H4 (cell line): ENCODE measurements at places on chromosomes 13 and 19.

- DNase-seq: peak; percentile 99
Measured at GRCh38 chr19:46850228-46851203, at the start of gene AP2S1. AP2S1 (minus strand) TSS chr19:46850846; CDS start chr19:46850766, 80 bp downstream.

GRCh38 chr13:25864116-25864515, 187.7 kb downstream of the SHISA2 start:
- DNase-seq: no peak

GRCh38 chr19:47755762-47756626, 10.6 kb downstream of the NOP53 start:
- DNase-seq: no peak

DNA sequence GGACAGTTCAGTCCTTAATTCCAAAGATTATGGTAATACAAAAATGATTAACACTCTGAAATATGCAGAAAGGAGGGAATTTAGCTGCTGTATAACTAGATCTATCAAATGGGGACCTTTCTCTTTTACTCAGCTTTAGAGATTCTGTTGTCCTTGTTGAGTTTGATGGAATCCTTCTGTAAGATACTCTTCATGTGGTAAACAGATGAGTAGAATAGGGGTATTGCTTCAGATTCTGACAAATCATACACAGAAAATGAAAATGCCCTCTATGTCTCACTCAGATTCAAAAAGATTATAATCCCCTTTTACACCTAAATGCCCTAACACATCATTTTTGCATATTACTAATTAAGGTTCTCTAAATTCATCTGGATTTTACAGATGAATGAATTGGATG, 50.7 kb downstream of the ARHGAP35 start:
- no peak for DNase-seq

GRCh38 chr13:98069985-98070384, 72.9 kb upstream of the FARP1 start:
- no peak for DNase-seq

GRCh38 chr13:104422668-104423067, 1356.5 kb upstream of the SLC10A2 start:
- DNase-seq: no peak

GRCh38 chr19:49968279-49968922, 7.4 kb upstream of the SIGLEC11 start:
- no peak for DNase-seq

GRCh38 chr13:92805766-92806165, 420.8 kb upstream of the GPC6 start:
- no peak for DNase-seq

GRCh38 chr19:45878043-45878794, 7.7 kb downstream of the IRF2BP1 start:
- DNase-seq: no peak

DNA sequence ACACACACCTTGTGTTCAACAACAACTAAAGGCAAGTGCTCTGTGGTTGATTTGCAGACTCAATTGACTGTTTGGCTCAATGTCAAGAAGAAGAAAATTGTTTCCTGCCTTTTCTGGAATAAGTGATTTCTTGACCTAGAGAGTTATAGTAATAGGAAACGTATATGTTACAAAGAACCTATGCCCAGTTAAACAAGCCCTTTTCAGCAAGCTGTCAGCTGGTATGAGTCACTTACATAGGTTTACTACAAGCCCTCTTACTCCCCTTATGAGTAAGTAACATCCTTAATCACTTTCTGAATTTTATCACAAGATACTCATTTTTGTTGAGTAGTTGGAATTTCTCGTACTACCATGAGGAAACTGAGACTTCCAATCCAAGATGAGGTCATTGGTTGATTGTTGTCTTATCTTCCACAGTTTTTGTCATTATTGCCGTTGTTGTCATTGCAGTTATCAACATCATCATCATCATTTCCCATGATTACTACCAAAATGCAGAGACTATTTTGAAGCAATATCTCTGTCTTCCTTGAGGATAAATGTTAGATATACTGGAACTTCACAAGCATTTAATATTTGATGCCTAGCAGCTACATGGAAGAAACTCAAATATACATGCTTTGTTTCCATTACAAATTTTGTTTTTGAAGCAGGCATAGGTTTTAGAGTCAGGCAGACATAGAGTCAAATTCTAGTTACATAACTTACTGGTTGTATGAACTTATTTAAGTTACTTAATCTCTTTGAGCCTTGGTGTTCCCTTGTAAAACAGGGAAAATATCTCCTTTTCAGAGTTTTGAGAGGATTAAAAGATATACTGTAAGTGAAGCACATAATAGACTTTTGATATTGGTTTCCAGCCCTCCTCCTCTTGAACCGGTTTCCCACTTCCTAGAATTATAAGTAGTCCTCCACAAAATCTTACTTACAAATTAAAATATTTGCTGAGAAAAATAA, 106.0 kb downstream of the RAP2A start:
- DNase-seq: no peak

GRCh38 chr19:46654621-46655152, 6.3 kb downstream of the DACT3 start:
- DNase-seq: no peak

GRCh38 chr13:40613192-40613818, 53.1 kb downstream of the FOXO1 start:
- no peak for DNase-seq

DNA sequence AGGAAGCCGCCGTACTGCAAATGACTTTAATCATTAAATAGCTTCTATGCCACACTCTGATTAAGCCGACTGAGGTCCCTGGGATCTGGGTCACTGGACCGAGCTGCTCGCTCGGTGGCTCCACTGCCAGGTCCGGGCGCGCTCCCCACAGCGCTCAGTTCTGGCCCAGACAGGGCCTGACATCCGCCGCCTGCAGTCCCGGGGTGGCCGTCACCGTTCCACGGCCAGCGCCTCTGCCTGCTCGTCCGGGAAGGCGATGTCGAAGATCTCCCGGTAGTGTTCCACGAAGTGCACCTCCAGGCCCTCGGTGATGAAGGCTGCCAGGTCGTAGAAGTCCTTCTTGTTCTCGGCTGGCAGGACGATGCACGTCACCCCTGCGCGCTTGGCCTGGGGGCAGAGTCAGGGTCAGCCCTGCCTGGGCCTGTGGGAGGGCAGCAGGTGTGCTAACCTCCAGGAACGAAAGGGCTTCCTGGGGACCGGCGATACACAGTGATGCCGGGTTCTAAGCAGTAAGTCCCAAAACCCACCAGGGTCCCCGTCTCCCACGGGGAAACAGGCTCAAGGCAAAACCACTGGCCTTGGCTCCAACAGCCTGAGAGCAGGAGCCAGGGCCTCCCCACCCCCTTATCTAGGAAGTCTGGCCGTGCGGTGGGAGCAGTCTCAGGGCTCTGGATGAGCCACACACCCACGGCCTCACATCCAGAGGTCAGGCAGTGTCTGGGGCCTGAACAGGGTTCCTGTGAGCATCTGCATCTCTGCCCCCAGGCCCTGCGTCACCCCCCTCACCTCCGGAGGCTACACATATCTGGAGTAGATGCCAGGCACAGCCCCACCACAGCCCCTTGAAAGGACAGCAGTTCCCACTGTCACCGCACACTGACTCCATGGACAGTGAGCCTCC, 2.0 kb downstream of the RPL36 start:
- no peak for DNase-seq

DNA sequence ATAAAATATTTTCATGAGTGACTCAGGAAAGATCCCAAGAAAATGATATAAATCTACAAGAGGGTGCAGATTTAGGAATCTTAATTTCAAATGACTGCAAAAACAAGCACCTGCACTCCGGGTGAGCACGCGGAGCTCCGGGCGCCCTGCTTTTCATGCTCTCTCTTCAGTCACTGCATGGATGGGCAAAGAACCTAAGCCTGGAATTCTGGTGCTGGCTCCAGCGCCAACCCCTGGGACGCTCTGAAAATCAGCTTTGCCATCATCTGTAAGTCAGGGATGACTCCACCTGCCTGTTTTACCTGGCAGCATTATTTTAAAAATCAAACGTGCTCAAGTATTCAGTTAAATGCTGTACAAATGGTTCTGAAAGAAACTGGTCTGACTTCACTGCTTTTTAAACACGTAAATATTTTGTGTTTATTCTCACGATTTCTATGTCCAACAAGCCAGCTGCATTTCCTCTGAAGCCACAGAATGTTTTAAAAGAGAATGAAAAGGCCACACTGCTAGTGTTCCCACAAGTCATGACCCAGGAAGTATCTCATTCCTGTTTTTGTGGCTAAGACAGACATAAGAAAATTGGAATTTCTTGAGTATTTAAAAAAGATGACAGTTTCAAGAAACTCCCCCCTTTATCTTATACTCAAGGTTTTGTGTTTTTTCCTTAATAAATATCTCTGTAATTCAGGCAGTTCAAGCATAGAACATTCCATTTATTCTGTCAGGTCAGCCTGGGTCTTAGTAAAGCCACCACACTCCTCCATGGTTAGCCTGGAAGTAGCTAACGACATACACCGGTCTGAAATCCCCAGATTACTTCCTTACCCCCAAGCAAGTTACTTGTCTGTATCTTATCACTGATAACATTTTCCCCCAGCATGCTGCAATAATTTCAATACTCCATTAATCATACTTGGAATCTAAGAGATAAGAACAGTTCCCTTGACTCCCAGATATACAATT, 81.1 kb downstream of the COL4A1 start:
- no peak for DNase-seq

DNA sequence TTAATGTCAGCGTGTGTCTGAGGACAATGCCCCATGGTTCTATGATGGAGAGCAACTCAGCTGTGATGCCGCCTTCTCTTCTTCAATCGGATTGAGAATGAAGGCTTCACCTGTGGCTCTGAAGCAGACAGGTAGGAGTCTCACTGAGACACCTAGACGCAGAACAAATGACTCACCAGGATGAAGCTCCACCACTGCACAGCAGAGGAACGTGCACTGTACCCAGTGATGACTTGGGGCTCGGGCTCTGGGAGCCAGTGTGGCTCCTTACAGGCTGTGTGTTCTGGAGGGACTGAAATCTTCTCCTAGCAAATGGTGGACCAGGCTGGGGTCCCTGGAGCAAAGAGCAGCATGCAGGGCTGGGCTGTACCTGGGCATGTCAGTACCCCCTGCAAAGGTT, 44.0 kb downstream of the CCDC70 start:
- no peak for DNase-seq

- no peak for DNase-seq
Measured at GRCh38 chr13:53198017-53198416, 169.4 kb downstream of the OLFM4 start.

DNA sequence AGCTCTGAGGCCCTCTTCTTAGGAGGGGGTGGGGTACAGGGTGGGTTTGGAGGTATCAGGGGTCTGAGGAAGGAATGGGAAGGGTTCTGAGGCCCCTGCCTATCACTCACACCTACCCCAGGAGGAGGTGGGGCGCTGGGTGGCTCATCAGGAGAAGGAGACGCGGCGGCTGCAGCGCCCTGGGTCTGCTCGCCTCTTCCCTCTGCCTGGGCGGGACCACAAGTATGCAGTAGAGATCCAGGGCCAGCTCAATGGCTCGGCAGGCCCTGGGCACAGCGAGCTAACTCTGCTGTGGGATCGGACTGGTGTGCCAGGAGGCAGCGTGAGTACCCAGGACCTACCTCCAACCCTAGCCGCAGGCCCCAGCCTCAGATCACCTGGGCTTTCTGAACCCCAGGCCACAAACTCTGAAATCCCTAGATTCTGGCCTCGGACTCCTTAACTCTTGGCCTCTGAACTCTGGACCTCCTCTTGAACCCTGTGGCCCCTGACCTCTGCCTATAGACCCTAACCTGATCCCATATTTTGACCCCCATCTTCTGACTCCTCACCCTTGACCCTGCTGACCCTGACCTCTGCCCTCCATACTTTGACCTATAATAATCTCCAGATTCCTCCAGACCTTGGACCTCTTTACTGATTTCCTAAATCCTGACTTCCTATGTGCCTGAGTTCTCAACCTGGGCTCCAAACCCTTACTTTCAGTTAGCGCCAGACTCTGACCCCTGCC, 24.1 kb downstream of the MEGF8 start:
- no peak for DNase-seq

- no peak for DNase-seq
Measured at GRCh38 chr19:31597616-31598015, 248.4 kb upstream of the TSHZ3 start.

GRCh38 chr13:98916403-98916802, 61.5 kb downstream of the DOCK9 start:
- no peak for DNase-seq

- no peak for DNase-seq
Measured at GRCh38 chr19:6861683-6862286, 25.6 kb upstream of the ADGRE1 start.

- no peak for DNase-seq
Measured at GRCh38 chr13:104837756-104838155, 1697.7 kb downstream of the EFNB2 start.

DNA sequence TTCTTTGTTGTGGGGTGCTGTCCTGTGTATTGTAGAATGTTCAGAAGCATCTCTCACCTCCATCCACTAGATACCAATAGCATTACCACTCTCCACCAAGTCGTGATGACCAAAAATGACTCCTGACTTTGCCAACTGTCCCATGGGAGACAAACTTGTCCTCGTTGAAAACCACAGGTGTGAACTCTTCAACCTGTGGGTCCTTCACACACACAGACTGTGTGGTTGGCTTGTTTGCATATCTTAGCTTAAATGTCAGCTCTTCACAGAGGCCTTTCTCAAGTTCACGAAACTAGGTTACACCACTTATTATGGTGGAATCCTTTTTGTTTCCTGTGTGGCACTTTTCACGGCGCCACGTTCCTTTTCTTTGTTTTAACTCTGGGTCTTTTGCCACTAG, 6.8 kb downstream of the GPC5 start:
- no peak for DNase-seq

DNA sequence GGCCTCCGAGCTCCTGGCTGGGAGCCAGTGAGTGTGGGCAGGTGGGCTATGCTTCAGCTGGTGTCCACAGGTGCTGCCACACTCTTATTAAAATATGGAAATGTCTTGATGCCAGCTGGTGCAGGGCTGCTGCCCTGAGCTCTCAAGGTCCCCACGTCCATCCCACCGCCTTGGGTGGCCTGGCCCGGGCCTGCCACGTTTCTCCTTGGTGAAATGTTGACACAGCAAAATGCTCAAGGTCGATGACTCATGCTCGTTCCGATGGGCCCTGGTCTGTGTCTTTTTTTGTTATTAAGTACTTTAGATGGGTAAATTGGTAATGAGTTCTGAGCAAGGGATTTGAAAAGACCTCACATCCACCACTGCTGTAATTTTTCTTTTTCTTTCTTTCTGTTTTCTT, 524.7 kb downstream of the MYO16 start:
- DNase-seq: peak; percentile 5

- DNase-seq: no peak
Measured at GRCh38 chr13:66803013-66803807, 426.9 kb downstream of the PCDH9 start.

- no peak for DNase-seq
Measured at GRCh38 chr13:111530137-111530870, 209.9 kb downstream of the TEX29 start.

DNA sequence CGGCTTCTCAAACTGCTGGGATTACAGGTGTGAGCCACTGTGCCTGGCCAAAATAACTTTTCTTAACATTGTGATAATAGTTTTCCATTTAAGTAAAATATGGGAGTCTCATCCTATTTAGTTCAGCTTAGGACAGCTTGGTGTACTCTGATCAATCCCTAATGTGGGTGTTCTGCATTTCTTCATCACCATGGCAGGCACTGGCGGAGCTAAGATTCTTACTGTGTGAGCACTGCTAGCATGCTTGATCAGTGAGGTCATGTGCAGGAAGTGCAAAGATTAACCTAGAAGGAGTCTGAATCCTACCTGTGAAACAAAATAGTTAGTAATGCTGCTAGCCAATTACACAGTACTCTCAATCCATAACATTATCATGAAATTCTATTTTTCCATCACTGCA, 1684.2 kb upstream of the SLC10A2 start:
- DNase-seq: no peak

GRCh38 chr13:28497143-28497876, 2.4 kb upstream of the FLT1 start:
- no peak for DNase-seq
